CD4-positive, alpha-beta T cell treated with Interferon alpha-2 for 1 hour (primary cell): ENCODE measurements at places on chromosomes 6 and 20.

DNA sequence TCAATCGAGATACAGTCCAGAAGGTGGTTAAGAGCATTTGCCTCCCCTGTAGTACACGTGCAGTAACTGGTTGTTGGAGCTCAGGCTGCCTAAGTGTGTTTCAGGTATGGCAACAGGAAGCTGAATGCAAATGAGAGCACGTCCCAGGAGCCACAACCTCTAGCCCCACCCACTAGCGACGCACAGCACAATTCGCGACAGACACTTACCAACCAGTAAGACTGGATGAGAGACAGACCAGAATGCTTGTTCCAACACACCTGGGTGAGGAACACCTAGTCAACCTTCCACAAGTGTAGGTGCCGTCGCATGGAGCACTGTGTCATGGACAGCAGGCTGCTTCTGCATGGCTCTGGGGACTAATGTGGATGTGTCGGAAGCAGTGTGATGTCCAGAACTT, 7.2 kb upstream of the SERPINB1 start:
- peak; percentile 84 for DNase-seq

DNA sequence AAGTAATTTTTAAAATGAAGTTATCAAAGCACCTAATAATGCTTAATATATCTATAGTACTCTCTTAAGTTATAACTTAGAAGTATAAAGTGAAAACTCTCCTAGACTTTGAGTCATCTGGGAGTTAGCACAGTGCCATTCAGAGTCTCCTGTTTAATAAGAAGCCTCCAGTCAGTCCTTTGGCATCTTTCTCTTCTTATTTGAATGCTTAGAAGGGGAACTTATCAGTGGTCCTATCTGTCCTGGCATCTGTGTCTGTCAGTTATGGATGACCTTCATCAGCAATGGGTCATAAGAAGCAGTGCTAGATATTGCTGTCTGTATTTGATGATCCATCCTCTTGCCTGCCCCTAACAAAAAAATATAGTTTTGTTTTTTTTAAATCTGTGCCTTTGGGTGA, 15.2 kb downstream of the TMEM200A start:
- no peak for DNase-seq

GRCh38 chr20:59137532-59137931, 26.1 kb upstream of the ZNF831 start:
- DNase-seq, result no peak

GRCh38 chr20:7760247-7761031, 179.8 kb downstream of the HAO1 start:
- DNase-seq, result no peak

- DNase-seq, result no peak
These were observed 2.5 kb downstream of the NPBWR2 start for GRCh38 chr20:64104667-64105451.

- DNase-seq, result peak; percentile 70
These were observed 1.0 kb upstream of the RIPOR2 start for GRCh38 chr6:24936641-24937317.

GRCh38 chr6:138562691-138563090, 63.4 kb upstream of the NHSL1 start:
- DNase-seq, result no peak
